ENCODE measurements at places on chromosomes 7 and 10.
A peak's percentile ranks its signal among the peaks of the same experiment; 100 is the strongest.

- H3K27ac ChIP-seq = no peak overlapping the region
- no peaks in the 10 kb centered on the region for H3K4me1 ChIP-seq
- DNase-seq = peak; percentile 51
- no peaks in the 10 kb centered on the region for H3K36me3 ChIP-seq
- peak overlapping the region; percentile 90 for H3K4me3 ChIP-seq
These were observed 727 bp downstream of the ATRNL1 start for GRCh38 chr10:115093776-115094408.

DNA sequence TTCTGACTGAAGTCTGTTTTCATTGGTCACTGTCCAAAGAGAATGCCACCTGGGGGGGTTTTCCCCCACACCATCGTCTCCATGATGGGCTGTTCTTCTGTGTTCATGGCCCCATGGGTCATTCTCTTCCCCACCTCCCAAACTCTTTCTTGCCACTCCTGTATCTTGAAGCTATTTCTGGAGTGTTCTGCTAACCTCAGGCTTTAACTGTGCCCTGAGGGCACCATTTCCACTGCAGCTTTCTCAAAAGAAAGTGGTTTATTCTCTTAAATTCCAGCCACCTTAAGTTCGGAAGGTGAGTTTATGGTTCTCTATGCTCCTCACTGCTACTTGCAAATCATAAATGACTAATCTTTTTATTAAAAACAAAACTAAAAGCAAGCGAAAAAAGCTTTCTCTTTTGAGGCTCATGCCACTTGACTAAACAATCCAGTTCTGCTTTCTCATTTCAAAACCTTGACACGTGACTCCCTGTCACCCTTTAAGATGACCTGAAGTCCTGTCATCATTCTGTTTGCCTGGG is 7.4 kb upstream of the APBB1IP start:
- no peak overlapping the region for H3K4me3 ChIP-seq
- H3K36me3 ChIP-seq = no peaks in the 10 kb centered on the region
- no peaks in the 10 kb centered on the region for H3K27me3 ChIP-seq
- H3K27ac ChIP-seq = no peak overlapping the region

DNA sequence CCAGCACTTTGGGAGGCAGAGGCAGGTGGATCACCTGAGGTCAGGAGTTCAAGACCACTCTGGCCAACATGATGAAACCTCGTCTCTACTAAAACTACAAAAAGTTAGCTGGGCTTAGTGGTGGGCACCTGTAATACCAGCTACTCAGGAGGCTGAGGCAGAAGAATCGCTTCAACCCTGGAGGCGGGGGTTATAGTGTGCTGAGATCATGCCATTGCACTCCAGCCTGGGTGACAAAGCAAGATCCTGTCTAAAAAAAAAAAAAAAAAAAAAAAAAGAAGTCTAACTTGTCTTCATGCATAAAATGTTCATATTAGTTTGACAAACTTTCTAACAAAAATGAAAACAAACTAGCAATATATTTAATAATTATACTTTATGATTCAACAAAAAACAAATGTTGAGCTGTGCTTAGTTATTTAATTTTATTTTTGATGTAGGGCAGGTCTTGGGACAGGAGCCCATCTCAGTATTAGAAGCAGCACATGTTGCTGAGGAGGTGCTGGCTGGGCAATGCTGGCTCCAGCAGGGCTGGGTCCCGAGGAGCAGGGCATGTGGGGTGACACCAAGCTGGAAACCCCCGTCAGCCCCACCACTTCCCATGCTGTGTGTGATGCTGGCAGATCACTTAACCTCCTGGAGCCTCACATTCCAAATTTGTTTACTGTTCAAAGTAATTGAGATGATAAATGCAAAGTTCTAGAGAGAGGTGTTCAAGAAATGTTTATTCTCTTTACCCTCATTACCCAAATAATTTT is 335.3 kb upstream of the KLF6 start:
- no peak overlapping the region for H3K27ac ChIP-seq
- no peak overlapping the region for H3K4me3 ChIP-seq
- no peaks in the 10 kb centered on the region for H3K36me3 ChIP-seq
- peaks cover 17% of the 10 kb centered on the region for H3K4me1 ChIP-seq
- no peaks in the 10 kb centered on the region for H3K27me3 ChIP-seq

GRCh38 chr10:105189463-105189800 is 548.3 kb downstream of the SORCS3 start:
- H3K27me3 ChIP-seq = no peaks in the 10 kb centered on the region
- H3K27ac ChIP-seq = no peak overlapping the region
- no peak for DNase-seq
- H3K4me1 ChIP-seq = peaks cover 7% of the 10 kb centered on the region
- no peaks in the 10 kb centered on the region for H3K36me3 ChIP-seq

DNA sequence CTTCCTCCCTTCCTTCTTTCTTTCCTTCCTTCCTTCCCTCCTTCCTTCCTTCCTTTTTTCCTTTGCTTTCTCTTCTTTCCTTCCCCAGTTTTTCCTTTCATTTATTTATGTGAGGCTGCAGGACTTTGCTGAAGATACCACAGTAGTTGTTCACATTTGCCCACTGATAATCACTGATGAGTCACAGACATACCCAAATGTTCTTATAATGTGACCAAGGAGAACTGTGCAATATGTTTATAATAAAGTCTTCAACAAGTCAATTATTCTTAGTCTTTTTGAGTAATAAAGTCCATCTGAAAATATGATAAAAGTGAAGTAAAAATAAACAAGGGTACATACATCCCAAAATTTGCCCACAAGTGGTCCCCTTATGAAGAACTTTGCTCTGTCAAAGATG is 159.7 kb downstream of the GNAI1 start:
- no peaks in the 10 kb centered on the region for H3K36me3 ChIP-seq
- H3K4me1 ChIP-seq = no peaks in the 10 kb centered on the region
- H3K27me3 ChIP-seq = no peaks in the 10 kb centered on the region
- H3K27ac ChIP-seq = no peak overlapping the region

- no peaks in the 10 kb centered on the region for H3K27me3 ChIP-seq
- no peak for DNase-seq
- peaks cover 4% of the 10 kb centered on the region for H3K4me1 ChIP-seq
- H3K27ac ChIP-seq = no peak overlapping the region
- no peak overlapping the region for H3K4me3 ChIP-seq
- H3K36me3 ChIP-seq = peaks cover 56% of the 10 kb centered on the region
These were observed 35.4 kb downstream of the MALSU1 start for GRCh38 chr7:23334482-23335056.

Measured in neural progenitor cell (in vitro differentiated cells).